Sciatic nerve (tissue), 2 donors: ENCODE measurements at places on chromosomes 16 and 17. TPM values are rescaled to one million over a fixed set of nuclear protein-coding genes. Genes with fewer than 3 reads are reported as not detected.

- no peak for DNase-seq
Observed at GRCh38 chr16:727291-727977, 528 bp downstream of the HAGHL start.

LITAF gene
- 200 TPM for total RNA-seq

DNA sequence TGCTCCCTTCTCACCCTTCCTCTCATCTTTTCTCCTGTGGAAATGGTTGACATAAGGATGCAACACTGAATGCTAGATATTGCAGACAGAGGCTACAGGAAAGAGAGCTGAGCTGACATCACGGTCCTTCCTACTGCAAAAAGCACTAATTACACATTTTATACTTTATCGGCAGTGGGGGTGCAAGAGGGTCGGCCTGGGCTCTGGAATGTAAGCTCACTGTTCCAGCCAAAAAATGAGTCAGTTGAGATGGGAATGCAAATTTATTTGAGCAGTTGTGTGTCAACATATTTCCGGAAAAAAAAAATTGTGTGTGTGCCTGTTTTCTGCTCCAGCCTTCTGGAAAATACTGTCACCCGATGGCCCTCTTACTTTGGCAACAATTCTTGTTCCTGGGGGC, 14.1 kb upstream of the MRTFB start:
- no peak for DNase-seq

DNA sequence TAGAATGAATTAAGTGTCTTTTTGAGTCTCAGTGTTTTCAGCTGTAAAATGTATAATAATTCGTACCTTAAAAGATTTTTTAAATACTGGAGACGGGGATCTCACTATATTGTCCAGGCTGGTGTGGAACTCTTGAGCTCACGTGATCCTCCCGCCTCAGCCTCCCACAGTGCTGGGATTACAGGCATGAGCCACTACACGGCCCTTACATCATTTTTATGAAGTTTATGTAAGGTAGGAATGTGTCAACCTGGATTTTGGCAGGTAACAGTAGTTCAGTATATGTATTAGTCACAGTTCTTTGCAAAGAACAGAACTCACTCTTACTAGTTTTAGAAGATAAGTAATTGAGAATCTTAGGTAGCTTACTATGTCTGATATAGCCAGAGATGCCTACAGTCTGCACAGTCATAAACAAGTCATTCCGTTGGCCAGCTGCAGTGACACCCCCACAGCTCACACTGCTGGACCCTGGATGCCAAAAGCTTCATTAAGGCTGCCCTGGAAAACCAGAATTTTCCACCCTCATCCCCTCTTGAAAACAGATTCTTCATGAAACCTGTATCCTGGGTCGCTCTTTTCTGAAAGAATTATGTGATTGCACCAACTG, 583 bp upstream of the COX6A2 start:
- DNase-seq, result no peak

ABCA6 gene
- 225 TPM for total RNA-seq

- no peak for DNase-seq
Observed at GRCh38 chr17:28497931-28498330, 8.2 kb upstream of the FOXN1 start.

DNA sequence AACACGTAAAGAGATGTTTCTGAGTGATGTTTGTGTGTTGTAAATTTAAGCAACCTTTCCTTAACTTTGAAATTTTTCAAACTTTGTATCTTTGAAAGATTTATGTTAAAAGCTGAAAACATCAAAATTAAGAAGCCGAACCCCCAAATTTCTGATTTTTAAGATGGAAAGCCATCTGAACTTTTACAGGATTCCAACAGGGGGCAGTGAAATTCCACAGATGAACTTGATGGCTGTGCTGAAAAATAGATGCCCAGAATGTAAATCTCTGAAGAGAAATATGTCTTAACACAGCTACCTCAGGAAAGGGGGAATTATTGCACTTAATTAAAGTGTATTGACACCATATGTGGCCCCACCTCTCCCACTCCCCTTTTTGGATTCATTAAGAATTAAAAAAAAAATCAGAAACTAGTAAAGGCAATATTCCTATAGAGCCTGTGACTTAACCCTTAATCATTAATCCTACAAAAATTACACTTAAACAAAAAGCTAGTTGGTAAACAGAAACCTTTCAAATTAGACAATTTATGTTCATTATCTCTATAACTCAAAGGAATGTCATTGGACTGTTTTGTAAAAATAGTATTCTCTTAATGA, 597.9 kb downstream of the KCNJ2 start:
- DNase-seq, result no peak

GRCh38 chr17:50884439-50885311, 18.5 kb upstream of the TOB1 start:
- DNase-seq, result no peak

KRTAP4-12 gene
- total RNA-seq, result not detected

GRCh38 chr16:52546291-52547003, 496 bp downstream of the TOX3 start:
- DNase-seq, result no peak

DNA sequence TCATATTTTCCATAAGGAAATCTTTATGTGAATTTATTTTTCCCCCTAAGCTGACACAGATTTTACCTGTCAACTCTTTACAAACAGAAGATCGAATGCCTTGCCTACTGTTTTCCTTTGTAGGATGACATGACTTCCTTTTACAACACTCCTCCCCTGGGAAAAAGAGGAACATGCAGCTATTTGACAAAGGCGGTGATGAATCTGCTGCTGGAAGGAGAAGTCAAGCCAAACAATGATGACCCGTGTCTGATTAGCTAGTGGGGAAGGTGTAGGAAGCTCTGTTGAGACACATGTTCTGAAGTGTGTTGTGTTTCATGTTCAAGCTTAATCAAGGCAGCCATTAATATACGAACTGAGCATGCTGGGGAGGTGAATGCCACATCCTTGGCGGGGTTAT, 238.0 kb downstream of the PHKB start:
- DNase-seq, result no peak

DNA sequence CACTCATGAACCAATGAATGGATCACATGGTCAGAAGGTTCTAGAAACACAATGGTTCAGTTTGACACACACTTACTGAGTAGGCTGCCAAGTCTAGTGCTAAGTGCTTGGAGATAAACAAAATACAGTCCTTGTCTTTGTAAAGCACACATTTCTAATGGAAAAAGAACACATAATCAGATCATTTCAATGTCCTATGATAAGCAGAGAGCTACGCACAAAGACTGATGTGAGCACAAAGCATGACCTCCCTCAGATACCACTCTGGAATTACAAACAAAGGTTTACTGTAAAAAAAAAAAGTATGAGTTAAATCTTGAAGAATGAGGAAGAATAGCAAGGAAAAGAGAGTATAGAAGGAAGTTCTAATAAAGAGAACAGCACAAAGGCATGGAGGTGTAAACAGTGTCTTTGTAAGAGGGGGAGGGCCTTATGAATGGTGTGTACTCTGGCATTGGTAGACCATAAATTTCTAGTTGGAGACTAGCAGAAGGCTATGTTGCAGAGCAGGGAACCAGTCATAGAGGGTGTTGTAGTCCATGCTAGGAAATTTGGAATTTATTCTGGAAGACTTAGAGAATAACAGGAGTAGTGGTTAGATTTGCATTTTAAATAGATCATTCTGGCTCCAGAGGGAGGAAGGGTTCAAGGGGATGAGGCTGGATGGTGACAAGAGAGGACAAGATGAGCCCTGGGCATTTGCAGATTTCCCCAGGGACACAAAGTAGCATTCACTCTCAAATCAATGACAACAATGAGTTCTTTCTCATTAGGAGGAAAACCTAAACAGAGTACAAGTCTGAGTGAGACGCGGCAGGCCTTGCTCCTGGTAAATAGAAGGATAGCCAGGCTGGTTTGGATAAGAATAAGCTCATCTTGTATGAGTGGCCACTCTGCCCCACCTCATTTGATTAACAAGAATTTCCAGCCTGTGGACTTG, 468.0 kb downstream of the TOX3 start:
- DNase-seq, result no peak

- no peak for DNase-seq
Observed at GRCh38 chr16:46896314-46896968, 12.3 kb downstream of the GPT2 start.

DNA sequence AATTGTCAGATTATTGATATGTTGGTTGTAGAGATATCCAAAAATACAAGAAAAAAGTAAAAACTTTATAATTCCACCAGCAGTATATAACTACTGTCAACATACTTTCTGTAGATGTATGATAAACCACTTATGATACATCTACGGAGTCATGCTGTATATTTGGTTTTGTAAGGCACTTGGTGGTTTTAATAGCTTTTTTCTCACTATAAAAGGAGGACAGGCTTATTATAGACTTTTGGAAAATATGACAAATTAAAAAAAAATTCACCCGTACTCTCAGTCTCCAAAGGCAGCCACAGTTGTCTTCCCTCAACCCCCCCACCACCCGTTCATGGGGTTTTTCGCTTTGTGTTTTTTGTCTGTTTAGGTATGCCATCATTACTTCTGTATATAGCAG, 14.8 kb downstream of the RAI1 start:
- DNase-seq, result no peak

- no peak for DNase-seq
Observed at GRCh38 chr17:64499805-64500486, 3.1 kb upstream of the POLG2 start.

GRCh38 chr17:40087903-40088718, 12.3 kb downstream of the NR1D1 start:
- DNase-seq, result no peak

MT1H gene
- total RNA-seq, result not detected

CES1 gene
- 45.2 TPM for total RNA-seq

GRCh38 chr17:74780443-74781238, 4.5 kb upstream of the NAT9 start:
- DNase-seq, result no peak

CCL1 gene
- not detected for total RNA-seq

DNA sequence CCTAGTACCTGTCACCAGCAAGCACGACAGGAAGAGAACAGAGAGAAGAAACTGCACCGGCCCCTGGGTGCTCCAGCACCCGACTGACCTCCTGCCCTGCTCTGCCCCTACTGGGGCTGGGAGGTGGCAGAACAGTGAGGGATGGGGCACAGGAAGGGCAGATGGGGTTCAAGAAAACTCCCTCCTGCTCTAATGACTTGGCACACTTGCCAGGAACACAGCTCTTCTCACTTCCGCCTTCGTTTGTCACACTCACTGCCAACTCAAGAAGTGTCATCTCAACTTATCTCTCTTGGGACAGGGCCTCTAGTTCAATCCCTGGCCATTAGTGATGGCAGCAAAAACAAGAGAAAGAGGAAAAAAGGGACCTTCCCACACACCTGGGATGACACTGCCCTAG, 42.7 kb upstream of the ICAM2 start:
- no peak for DNase-seq

GRCh38 chr16:26981266-26981938, 85.3 kb upstream of the C16orf82 start:
- no peak for DNase-seq

DNA sequence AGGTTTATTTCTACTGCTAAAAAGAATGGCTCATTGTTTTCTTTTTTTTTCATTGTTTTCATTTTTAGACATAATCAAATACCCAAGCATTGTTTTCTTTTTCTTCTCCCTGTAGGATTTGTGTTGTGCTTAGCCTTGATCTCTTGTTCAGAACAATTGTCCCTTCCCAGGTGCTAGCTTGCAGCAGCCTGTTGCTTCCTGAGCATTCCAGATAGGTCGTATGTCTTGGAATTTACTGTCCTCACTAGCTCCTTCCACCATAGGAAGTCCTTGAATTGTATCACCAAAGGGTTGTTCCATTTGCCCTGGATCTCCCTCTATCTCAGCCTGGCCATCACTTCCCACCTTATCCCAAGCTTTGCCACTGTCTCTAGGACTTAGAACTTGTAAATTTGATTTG, 10.0 kb upstream of the VPS4A start:
- DNase-seq, result no peak

DNA sequence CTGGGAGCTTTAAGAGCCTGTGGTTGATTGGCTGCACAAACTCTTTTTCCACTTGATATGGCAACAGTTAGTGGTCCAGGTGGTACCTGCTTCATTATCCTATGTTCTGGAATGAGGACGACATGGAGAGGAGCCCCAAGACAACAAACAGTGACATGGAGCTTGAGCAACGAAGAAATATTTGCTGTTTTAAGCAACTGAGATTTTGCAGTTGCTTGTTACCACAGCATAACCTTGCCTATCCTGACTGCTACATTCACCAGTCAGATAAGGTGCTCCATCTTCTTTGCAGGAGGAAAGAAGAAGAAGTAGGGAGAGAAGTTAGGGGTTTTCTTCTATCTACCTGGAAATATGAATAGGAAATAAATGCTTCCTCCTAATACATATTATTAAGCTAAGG, 7.5 kb upstream of the ODF4 start:
- no peak for DNase-seq

NUPR1 gene
- total RNA-seq, result 99.3 TPM

DNA sequence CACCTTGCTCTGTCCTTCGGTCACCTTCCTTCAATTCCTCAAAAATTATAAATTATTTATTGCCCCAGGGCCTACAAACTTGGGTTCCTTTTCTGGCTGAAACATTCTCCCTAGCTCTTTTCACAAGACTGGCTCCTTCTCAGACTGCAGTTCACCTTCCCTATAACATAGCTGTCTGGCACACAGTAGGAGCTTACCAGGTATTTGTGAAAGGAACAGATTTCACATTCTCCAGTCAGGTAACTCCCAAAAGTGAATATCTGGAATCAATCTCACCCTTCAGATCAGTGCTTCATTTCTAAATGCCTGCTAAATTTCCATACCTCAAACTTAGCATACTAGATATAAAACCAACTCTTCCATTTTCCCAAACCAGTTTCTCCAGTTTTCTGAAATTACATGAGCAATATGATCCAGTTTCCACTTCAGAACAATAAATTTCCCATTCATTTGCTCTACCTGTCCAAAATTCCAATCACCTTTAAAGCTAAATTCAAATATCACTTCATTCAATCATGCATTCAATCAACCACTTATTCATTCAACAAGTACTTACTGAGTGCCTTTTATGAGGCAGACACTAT, 6.1 kb downstream of the RFFL start:
- DNase-seq, result no peak

GRCh38 chr17:80260069-80260535, 550 bp upstream of the RNF213 start:
- peak; percentile 82 for DNase-seq

DNA sequence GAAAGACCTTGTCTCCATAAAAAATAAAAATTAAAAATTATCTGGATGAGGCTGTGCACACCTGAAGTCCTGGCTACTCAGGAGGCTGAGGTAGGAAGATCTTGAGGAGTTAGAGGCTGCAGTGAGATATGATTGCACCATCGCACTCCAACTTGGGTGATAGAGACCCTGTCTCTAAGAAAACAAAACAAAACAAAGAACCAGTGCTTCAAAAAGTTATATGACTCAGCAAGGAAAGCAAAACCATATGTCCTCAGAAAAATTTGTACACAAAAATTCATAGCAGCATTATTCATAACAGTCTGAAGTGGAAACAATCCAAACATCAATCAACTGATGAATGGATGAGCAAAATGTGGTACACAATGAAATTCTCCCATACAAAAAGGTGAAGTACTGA, 48.9 kb downstream of the SLFN5 start:
- DNase-seq, result no peak

- no peak for DNase-seq
Observed at GRCh38 chr16:1572673-1573072, 39.2 kb downstream of the IFT140 start.
